ENCODE measurements at places on chromosomes 1 and 21.

- no peak for DNase-seq
These were observed 359.0 kb downstream of the RGS7 start for GRCh38 chr1:240998024-240998423.

DNA sequence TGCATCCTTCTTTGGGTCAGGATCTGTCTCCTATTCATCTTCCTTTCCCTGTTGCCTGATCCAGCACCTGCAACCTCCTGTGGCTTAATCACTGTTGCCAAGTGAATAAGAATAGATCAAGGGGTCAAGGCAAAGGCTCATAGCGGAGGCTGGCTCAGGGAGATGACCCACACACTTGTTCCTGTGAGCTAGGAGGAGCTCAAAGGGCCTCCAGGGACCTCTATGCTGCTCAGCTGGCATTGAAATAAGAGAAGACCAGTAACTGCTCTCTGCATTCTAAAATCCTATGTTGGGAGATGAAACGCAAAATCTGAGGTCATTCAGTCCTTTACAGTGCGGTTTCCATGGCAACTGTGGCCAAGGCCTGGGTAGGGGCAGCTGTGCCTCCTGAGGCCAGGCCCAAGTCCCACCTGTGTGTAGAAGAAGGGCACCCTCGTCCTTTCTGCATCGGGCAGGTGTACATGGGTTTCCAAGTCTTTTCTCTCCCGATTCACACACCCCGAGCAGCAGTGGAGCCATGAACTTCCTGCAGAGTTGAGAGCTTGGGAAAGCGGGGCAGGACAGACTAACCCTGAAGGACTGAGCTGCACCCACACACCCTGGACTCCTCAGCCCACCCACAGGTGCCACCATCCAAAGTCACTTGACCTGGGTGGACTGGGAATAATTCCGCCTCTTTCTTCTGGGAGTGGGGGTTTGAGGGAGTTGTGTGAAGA, 27.8 kb upstream of the STUM start:
- DNase-seq: no peak

DNA sequence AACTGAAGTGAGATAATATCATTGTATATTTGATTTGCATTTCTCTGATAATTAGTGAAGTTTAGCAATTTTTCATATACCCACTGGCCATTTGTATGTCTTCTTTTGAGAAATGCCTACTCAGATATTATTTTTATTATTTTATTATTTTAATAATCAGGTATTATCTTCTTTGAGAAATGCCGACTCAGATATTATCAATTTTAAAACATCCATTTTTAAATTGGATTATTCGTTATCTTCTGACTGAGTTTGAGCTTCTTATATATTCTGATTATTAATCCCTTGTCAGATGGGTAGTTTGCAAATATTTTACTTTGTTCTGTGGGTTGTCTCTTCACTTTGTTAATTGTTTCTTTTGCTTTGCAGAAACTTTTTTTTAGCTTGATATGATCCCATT, 37.7 kb downstream of the KMO start:
- no peak for DNase-seq

GRCh38 chr1:177799746-177800145, 170.1 kb downstream of the SEC16B start:
- no peak for DNase-seq

- DNase-seq: no peak
These were observed 94.2 kb upstream of the HOOK1 start for GRCh38 chr1:59720326-59721115.

DNA sequence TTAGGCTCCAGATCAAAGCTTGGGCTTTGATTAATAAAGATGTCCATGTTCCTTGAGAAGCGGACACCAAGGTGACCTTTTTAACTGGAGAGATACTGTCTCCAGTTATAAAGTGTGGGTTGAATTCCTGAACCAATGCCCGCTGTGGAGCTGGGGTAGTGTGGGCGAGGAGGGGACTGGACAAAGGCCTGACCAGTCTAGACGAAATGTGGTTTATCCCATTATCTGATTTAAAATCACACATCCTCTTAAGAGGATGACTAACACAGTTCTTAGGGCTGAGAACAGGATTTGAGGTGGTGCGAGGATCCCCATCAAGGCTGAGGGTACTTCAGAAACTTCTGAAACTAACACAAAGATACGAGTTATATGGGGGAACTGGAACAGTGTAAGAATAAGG, 84.5 kb upstream of the GCLM start:
- no peak for DNase-seq

DNA sequence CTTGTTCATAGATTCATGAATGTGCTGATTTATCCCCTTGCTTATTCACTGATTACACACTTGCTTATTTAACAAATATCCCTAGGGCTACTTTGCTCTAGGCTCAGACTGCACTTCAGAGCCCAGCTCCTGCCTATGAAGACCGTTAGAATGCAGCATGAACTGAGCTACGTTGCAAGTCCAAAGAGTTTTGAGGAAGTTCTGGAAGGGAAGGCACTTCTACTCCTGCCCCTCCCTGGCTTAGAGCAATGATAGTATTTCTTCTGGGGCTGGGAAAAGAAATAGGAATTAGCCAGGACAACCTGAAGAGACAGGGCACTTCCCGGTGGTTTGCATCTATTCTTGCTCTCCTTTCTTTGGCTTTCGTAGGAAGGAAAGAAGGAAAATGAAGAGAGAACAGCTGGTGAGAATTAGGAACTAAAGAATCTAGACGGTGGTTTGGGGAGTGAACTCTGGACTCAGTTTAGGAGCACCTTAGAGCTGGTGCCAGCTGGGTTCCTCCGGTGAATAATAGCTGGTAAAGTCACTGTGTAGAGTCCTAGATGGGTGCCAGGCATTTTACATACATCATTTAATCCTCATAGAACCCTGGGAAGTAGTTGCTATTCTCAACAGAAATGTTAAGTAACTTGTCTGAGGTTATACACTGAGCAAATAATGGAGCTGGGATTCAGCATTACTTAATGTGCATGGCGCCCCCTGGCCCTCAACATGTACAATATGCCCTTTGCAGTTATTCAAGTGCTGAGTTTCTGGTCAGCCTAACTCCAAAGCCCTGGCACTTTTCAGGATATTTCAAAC, 65.9 kb downstream of the NDUFS5 start:
- peak; percentile 69 for DNase-seq

DNA sequence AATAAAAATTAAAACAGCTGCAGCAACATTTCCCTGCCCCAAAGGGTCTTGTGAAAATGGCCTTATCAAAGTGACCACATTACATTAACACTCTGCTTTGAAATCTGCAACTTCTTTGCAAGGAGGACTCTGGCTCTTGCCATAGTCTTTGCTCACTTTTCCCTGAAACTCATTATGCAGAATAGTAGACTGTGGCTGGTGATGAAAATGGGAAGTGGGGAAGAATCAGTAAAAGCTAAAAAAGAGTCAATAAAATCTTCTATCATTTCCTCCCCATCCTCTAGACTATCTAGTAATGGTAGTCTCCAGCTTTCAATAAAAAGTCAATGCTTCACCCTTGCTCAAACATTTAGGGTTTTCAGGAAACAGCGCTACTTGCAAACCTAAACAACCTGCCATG, 18.6 kb upstream of the NUP133 start:
- DNase-seq: no peak
